Left colon (tissue), 2 donors: ENCODE measurements at places on chromosomes 3 and 15. TPM values are rescaled to one million over a fixed set of nuclear protein-coding genes. Genes with fewer than 3 reads are reported as not detected.
A peak's percentile ranks its signal among the peaks of the same experiment; 100 is the strongest.

- DNase-seq, result no peak
These were observed 880 bp downstream of the PPP4R2 start for GRCh38 chr3:72997421-72997961.

Gene FETUB
- not detected for total RNA-seq

- DNase-seq, result no peak
These were observed 67.0 kb upstream of the SAMMSON start for GRCh38 chr3:69932501-69932900.

Gene OR5K2
- not detected for total RNA-seq

Gene CCDC71
- 20.3 TPM for total RNA-seq

DNA sequence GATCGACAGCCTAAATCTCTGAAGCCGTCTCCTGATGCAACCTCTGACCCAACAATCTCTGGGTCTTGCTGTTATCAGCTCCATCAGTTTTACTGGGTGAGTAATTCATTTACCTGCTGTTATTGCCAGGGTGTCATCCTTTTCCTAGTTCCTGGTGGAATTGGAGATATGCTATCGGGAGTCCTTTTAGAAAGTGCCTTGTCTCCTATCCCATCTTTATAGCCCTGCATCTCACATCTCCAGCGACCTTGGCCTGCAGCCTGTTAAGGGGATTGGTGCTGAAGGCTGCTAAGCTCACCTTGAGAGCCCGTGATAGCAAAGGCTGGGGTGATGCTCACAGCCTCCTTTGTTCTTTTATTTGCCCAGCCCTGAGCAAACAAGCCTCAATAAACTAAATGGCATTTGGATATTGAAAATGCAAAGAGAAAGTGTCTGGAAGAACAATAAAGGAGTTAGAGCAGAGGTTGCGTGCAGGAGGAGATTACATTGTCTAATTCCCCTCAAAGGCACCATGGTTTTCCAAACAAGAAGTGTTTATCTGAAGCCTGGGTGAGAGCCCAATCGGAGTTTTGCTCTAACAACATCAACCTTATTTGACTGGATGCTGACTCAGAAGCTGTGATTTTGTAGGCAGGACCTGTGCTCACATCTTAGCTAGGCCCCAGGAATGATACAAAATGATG lies 101.8 kb downstream of the RPLP1 start:
- DNase-seq, result peak; percentile 57

Gene DUOX1
- 0.85 TPM for total RNA-seq

- DNase-seq, result no peak
These were observed 197.0 kb upstream of the CFAP20DC start for GRCh38 chr3:59246719-59247401.

Gene ESYT3
- total RNA-seq, result 0.12 TPM

- DNase-seq, result no peak
These were observed 159.5 kb upstream of the LPP start for GRCh38 chr3:187994221-187995042.

GRCh38 chr3:62318752-62319569 lies 54.4 kb downstream of the FEZF2 start:
- DNase-seq, result peak; percentile 62

Gene CCDC54
- not detected for total RNA-seq

DNA sequence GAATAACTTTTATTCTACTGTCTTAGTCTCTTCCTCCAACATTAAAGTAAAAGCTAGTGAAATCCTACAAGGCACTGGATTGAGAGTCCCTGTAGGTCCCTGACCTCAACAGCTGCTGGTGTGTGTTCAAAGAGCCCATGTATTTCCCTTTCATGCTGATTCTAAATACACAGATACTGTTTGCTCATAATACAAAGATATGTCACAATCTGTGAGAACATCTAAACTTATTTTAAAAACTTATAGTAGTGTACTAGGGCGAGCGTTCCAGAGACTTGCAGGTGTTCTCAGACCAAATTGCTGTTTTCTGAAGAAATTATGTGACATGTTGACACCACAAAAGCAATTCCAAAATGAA lies 145.9 kb upstream of the LIPC start:
- DNase-seq, result no peak

Gene ATP13A4
- total RNA-seq, result 10.7 TPM

Gene TRPM1
- not detected for total RNA-seq

Gene PRTG
- total RNA-seq, result 1.3 TPM

Gene C3orf20
- total RNA-seq, result 0.21 TPM

Gene GUCA1C
- not detected for total RNA-seq

- no peak for DNase-seq
These were observed 583.4 kb upstream of the ROBO1 start for GRCh38 chr3:80351201-80351600.

Gene ADPRH
- 2.9 TPM for total RNA-seq

Gene C2CD4B
- total RNA-seq, result 1.7 TPM

DNA sequence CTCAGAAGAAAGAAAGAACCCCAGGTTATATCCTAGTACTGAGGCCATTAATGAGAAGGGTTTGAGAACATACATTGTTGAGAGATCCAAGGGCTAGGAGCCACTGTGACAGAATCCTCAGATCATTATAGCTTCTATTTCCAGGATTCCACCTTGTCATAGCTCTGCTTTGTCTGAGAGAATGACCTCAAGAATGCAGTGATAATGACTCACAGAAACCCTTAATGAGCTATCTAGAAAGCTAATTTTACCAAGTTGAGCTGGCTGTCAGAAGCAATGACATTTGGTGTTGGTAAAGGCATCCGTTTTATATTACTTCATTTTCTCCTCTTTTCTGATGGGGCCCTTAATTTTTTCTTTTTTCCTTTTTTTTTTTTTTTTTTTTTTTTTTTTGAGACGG lies 10.9 kb downstream of the TRIP4 start:
- no peak for DNase-seq

DNA sequence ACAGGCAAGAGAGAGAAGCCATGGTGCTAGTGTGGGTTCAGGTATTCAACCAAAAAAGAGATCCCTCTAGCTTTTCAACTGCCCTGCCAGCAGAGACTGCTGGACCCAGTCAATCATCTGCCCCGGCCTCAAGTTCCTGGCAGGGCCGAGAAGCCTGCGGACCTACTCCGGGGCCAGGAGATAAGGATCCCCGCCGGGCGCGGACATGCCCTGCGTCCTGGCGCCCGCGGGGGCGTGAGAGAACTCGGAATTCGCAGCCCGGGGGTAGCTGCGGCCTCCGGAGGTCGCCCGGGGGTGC lies 821 bp upstream of the MAGI1 start:
- DNase-seq, result peak; percentile 58

- no peak for DNase-seq
These were observed 101.8 kb upstream of the ALDH1A3 start for GRCh38 chr15:100777821-100778220.

Gene RAB27A
- 98.0 TPM for total RNA-seq

Gene TM4SF1
- 27.0 TPM for total RNA-seq

- no peak for DNase-seq
These were observed 63.9 kb downstream of the XXYLT1 start for GRCh38 chr3:195207056-195207455.

Gene GJD2
- not detected for total RNA-seq

DNA sequence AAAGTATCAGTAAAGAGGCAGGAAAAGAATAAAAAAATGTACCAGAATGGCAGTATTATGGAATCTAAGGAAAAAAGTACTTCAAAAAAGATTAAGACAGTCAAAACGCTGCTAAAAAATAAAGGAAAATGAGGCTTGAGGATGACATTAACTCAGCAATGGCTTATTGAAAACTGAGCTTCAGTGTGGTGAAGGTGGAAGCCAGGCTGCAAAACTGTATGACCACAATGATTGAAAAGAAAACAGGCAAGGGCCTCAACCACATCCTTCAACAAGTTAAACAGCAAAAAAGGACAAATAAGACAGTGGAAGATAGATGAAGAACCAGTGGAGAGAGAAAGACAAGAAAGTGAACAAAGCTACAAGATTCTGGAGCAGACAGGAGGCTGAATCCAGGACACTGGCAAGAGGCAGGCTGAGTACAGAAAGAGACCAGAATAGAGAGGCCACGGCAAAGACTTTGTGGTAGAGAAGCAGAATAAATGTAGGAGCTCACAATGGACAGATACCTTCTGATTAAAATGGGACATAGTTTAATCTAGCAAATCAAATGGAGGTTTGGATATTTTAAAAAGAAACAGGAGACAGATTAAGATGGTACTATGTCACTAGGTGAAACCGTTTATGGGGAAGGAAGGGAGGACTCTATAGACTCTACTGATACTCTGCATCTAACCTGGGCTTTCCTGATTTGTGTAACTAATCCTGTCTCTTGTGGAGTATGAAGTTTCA lies 86.1 kb downstream of the TJP1 start:
- DNase-seq, result no peak

DNA sequence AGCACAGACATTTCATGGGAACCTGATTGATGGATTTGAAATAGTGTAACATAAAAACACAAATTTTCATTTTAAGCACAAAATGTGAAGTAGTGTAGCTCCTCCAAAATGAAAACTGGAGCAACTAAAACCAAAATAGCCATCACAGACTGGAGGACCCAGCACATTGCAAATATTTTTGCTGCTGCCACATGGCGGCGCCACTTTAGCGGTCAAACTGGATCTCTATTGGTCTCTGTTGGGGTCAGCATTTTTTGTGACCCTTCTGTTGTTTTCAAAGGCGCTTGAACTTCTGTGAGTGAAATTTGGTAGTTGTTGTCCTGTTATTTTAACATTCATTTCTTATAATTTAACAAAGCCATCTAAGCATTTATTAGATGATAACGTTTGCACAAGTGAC lies 259.9 kb downstream of the IL20RB start:
- DNase-seq, result no peak

DNA sequence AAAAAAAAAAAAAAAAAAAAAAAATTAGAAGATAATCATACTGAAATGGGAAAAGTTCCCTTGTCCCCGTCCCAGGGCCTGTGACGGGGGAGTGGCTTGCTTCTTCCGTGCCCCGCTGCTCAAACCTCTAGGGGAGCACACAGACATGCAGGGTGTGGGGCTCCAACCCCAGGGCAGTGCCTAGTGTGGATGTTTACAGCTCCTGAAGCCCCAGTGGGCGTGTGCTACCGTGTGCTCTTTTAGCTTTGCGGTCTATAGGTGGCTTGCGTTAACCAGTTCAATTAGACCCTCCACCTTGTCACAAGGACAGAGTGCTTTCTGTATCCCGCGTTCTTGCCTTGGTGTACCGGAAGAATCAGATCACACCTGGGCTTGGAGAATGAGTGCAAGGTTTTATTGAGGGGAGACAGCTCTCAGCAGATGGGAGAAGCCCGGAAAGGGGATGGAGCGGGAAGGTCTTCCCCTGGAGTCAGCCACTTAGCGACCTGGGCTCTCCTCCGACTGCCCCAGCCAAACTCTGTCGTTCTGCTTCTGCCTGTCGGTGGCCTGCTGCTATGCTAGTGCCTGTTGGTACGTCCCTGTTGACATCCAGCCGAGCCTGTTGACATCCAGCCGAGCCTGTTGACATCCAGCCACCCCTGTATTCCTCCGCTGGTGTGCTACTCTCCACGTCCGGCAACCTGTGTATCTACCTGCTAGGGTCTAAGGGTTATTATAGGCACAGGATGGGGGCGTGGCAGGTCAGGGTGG lies 569.8 kb downstream of the VGLL3 start:
- DNase-seq, result no peak

- peak; percentile 79 for DNase-seq
These were observed at the start of gene RASSF1 for GRCh38 chr3:50340448-50341329. TSS of gene RASSF1 (minus strand) at chr3:50340836. CDS start at chr3:50340805, 31 bp downstream.

- DNase-seq, result no peak
These were observed 44.2 kb downstream of the GRK7 start for GRCh38 chr3:141807277-141808033.

Gene EEF1AKMT4
- total RNA-seq, result 5.3 TPM

GRCh38 chr3:27573780-27574437 lies 89.7 kb upstream of the SLC4A7 start:
- no peak for DNase-seq

Gene SPESP1
- total RNA-seq, result 0.70 TPM

GRCh38 chr3:142577696-142578328 lies 721 bp downstream of the ATR start:
- no peak for DNase-seq

- DNase-seq, result no peak
These were observed 81.5 kb downstream of the MB21D2 start for GRCh38 chr3:192835818-192836815.

- no peak for DNase-seq
These were observed 4.2 kb downstream of the PTPN23 start for GRCh38 chr3:47385007-47385406.

- DNase-seq, result no peak
These were observed 22.4 kb downstream of the HPS3 start for GRCh38 chr3:149151843-149152242.

- no peak for DNase-seq
These were observed 290.1 kb upstream of the CHRNA7 start for GRCh38 chr15:31740203-31740602.

GRCh38 chr3:99537416-99537815 lies 101.0 kb upstream of the COL8A1 start:
- DNase-seq, result no peak

GRCh38 chr15:35757361-35757760 lies 211.4 kb upstream of the DPH6 start:
- DNase-seq, result no peak

GRCh38 chr3:196284396-196284795 lies 3.1 kb downstream of the PCYT1A start:
- no peak for DNase-seq

GRCh38 chr15:95494971-95495541 lies 835.4 kb upstream of the NR2F2 start:
- DNase-seq, result no peak

Gene MEIS2
- total RNA-seq, result 11.3 TPM

DNA sequence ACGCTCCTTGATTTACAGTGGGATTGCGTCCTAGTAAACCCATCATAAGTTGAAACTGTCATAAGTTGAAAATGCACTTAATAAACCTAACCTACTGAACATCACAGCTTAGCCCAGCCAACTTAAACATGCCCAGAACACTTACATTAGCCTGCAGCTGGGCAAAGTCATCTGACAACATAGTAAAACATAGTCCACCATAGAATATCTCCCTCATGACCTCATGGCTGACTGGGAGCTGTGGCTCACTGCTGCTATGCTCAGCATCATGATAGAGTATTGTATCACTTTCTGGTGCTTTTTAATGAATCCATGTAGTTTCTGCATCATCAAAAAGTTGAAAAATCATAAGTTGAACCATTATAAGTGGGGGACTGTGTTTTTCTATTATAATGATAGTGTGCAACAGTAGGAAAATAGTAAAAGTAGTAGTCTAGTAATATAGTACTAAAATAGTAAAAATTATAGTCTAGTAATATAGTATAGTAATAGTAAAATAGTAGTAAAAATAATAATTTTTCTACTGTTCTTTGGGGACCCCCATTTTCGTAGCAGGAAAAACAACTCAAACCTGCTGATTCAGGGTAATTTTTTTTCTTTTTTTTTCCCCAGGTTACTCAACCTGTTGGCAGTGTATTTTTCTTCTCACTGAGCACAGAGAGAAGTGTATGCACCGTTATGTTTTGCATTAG lies 233.5 kb downstream of the MYRIP start:
- no peak for DNase-seq

GRCh38 chr15:88701561-88702095 lies 62.8 kb downstream of the ISG20 start:
- no peak for DNase-seq

- no peak for DNase-seq
These were observed 475 bp downstream of the SPSB4 start for GRCh38 chr3:141051443-141052200.
